ENCODE measurements at places on chromosomes 1 and 21.

DNA sequence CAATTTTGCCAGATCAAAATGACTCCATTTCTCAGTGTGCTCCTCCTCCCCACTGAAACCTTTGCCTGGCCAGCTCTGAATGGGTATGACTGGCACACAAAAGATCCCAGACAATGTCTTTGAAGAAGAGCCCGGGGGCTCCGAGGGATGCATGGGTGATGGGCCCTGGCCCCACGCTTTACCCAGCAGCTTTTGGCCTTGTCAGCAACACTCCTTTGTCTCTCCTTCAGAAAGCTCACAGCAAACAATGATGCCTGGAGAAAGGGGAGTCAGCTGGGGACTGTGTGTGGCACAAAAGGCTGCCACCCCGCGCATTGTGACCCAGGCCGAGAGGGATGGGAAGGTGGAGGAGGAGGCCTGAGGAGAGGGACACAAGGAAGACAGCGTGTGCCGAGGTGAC lies 45.9 kb downstream of the PLXNA2 start:
- DNase-seq, result no peak

- no peak for DNase-seq
Observed at GRCh38 chr1:7783178-7783711, 846 bp upstream of the PER3 start.

- no peak for DNase-seq
Observed at GRCh38 chr1:203026666-203027663, 674 bp downstream of the PPFIA4 start.

DNA sequence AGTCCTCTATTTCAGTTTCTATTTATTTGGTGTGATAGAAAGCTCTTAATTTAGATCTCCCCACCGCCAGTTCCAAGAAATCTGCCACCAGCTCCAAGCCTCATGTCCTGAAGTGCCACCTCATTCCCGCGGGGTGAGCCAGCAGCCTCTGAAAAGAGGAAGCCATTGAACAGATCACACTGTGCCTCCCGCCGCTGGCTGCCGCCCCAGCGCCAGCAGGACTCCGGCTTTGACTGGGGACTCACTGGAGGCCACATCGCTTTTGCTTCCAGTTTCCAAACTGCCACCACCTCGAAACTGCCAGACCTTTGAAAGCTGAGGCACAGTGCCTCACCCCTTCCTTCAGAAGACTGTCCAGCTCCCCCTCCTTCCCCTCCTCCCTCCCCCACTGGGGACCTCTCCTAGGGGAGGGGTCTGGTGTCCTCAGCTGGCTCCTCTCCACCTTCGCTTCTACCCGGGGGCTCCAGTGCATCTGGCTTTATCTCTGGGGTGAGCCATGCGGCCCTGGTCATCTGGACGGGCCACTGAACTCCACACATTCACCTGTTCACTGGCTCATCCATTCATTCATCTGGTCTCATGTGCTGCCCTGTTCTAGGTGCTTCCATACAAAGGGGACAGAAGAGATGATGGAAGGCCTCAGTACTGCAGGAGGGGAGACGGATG lies 58.9 kb downstream of the VPS26C start:
- no peak for DNase-seq

GRCh38 chr1:93905051-93905450 lies 4.2 kb downstream of the GCLM start:
- no peak for DNase-seq

DNA sequence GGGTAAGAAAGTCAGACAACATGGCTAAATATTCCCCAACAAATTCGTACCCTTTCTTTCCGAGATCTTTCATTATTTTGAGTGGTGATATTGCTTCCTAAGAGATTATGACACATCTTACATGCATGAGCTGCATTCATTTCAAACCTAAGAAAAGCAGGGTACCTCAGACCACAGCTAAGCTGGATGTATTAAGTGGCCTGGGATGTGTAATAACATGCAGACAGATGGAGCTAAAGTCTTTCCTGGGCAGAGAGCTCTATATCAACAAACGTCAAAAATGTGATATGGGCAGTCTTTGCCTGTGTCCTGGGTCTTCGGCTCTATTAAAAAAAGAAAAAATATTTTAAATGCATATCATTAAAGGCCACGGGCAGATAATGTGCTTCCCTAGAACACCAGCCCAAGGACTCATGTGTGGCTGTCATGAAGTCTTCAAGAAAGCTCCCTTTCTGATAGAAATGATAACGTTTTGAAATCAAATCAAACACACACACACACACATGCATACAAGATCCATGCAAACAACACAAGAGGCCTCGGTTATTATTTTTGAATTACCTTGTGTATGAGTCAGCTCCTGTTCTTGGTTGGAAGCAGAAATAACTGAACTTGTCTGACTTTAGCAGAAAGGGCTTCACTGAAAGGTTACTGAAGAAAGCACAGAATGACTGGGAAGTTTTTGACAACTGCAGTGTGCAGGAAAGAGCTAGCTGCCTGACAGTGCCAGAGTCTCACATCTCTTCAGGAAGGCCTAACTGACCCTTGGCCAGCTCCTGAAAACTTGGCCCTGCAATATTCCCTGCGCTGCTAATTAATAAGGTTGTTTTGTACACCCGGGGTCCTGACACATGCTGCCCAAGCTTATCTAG lies 231.2 kb downstream of the DSCAM start:
- DNase-seq, result no peak

GRCh38 chr1:225617479-225617878 lies 35.4 kb downstream of the ENAH start:
- no peak for DNase-seq

DNA sequence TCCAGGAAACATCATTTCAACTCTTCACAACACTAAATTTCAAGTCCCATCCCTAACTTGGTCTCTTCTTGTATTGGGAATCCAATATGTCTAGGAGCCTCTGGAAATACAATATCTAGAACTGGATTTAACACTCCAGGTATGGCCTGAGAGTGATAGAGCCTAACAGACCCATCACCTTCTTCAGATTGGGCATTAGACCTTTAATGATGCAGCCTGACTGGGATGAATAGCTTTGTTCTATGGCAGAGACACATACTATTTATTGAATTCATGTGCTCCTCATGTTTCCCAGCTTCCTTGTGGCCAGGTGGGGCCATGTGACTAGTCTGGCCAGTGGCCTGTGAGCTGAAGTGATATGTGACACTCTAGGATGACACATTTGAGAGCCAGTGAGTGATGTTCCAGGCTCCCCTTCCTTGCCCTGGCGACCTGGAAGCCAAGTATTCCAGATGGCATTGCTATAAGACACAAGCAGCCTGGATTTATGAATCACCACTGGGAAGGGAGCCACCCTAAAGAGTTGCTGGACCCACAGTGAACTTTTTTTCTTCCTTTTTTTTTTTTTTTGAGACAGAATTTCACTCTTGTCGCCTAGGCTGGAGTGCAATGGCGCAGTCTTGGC lies 31.0 kb upstream of the POU3F1 start:
- DNase-seq, result no peak

GRCh38 chr1:231233735-231234417 lies 7.1 kb upstream of the GNPAT start:
- DNase-seq, result no peak

- no peak for DNase-seq
Observed at GRCh38 chr1:21490774-21491487, 18.3 kb upstream of the ALPL start.

DNA sequence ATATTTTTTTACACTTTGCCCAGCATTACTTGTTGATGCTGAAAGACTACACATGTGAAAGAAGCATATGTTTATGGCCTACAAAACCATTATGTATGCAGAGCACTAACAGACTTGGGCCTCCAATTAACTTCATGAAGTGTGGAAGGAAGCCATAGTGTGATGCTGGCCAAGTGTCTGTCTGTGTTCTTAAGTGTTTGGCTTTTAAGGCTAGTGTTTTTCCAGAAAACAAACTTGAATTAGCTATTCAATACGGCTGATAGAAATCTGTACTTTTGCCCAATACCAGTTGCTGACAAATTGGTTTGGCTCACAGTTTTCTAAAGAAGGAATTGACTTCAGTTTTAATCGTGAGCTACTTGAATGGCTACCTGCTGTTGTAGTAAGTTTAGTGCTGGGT lies 136.1 kb downstream of the ADGRL2 start:
- no peak for DNase-seq

GRCh38 chr1:56236688-56237087 lies 342.7 kb downstream of the PLPP3 start:
- DNase-seq, result no peak

GRCh38 chr1:156992215-156992614 lies 53.3 kb downstream of the ARHGEF11 start:
- DNase-seq, result no peak

GRCh38 chr1:35717911-35718476 lies 690 bp downstream of the C1orf216 start:
- no peak for DNase-seq

- DNase-seq, result no peak
Observed at GRCh38 chr1:228081578-228082213, 812 bp upstream of the ARF1 start.

GRCh38 chr1:5119366-5120234 lies 465.2 kb downstream of the AJAP1 start:
- no peak for DNase-seq

DNA sequence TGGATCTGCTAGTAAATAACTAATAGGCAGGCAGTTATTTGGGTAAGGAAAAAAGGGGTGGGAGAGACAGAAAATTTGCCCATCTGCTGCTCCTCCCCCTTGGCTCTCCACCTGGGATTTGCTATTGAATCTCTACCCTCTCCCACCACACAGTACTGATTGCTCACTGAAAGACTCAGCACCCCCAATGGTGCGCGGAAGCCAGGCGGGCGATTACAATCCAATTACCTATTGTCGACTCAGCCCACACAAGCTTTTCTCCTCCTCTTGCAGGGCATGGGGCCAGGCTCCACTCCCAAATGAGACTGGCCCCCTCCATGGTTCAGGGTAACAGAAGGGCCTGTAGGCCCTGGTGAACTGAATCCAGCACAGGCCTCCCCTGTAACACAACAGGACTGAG lies 2.7 kb upstream of the HMGN2 start:
- no peak for DNase-seq

GRCh38 chr1:100511058-100511457 lies 26.9 kb upstream of the GPR88 start:
- no peak for DNase-seq

- peak; percentile 31 for DNase-seq
Observed at GRCh38 chr1:157878059-157878458, 36.5 kb upstream of the CD5L start.

DNA sequence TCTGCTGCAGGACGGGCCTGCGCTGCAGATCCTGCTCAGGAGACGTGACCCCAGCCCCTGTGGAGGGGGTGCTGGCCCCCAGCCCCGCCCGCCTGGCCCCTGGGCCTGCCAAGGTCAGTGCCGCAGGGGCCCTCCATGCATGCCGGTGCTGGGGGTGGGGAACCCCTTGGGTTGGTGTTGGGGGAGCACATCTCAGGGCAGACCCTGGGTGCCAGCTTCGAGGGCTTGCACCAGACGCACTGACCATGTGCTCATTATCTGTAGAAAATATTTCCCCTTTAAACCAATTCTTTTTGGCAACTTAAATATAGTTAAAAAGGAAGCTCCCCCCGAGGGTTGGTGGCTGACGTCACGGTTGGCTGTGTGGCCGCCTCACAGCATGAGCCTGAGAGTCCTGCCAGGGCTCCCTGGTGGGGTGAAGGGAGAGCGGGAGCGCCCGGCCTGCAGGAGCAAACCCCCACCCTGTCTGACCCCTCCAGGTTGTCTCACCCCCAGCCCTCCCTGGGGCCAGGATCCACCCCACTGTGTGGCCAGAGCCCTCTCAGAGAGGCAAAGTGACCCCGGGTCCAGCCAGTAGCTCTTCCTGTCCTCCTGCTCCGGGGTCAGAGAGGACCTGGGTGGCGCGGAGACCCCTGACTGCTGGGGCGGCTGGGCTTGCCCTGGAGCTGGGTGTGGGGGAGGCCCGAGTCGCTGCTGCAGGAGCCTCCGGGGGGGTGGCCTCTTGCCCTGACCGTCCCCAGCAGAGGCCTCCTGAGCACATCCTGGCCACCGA lies 5.3 kb upstream of the PFKL start:
- DNase-seq, result no peak

GRCh38 chr1:179447489-179447888 lies 81.7 kb downstream of the AXDND1 start:
- peak; percentile 4 for DNase-seq

GRCh38 chr1:151993734-151994496 lies at the start of gene S100A10:
Gene S100A10, minus strand, starts transcription at chr1:151993859. Its CDS starts 7,629 bp downstream, at chr1:151986230.
- no peak for DNase-seq

DNA sequence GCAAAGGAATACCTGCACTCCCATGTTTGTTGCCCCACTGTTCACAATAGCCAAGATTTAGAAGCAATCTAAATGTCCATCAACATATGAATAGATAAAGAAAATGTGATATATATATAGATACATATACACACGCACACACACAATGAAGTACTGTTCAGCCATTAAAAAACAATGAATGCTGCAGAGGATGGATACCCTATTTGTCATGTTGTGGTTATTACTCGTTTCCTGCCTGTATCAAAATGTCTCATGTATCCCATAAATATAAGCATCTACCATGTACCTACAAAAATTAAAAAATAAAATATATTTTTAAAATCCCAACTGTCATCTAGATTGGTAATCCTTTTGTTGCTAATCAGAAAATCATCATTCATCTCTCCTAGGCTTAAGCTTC lies 634.8 kb upstream of the ADGRL2 start:
- DNase-seq, result no peak

DNA sequence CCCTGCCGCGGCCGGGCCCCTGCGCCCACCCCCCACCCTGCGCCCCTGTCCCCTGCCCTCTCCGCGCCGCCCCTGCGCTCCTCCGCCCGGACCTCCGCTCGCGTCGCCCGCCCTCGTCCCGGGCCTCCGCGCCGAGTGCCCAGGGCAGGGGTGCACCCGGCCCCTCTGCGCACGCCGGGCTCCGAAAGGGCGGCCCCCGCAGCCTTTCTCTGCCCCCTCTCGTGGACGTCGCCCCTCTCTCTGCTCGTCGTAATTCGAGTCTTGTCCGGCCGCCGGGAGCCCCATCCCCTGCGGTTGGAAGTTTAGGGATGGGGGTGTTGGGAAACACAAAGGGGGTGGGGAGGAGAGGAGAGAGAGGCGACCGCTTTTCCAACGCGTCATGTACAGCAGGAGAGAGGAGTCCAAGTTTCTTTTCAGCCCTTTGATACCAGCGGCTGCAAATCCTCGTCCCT lies 407 bp downstream of the GALNT2 start:
- no peak for DNase-seq

DNA sequence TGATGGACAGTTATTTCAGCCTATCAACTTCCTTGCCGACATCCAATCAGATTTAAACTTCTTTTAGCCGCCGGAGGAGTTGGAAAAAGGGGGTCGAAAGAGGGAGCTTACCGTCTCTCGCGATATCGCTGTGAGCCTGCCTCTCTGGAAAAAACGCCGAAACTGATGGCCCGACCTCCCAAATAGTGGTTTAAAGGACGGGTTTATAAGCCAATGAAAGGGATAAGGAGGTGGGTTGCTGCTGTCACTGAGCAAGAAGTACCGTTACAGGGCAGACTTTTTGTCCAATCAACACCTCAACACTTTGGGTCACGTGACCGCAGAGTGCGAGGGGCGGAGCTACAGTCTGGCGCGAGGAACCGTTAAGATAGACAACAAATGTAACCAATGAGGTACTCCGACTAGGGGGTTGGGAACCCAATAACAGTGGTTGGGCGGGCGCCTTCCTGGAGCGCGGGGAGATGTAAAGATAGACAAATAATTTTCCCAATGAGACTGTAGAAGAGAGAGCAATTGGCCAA lies at the start of gene RBM15:
RBM15 (plus strand) TSS at position 492 of the 521 bp plus-strand sequence; CDS start at position 521, 29 bp downstream.
- DNase-seq, result peak; percentile 100

Measured in thymus (tissue), 14 donors.